ENCODE measurements at places on chromosomes 1 and 21.
A peak's percentile ranks its signal among the peaks of the same experiment; 100 is the strongest.

DNA sequence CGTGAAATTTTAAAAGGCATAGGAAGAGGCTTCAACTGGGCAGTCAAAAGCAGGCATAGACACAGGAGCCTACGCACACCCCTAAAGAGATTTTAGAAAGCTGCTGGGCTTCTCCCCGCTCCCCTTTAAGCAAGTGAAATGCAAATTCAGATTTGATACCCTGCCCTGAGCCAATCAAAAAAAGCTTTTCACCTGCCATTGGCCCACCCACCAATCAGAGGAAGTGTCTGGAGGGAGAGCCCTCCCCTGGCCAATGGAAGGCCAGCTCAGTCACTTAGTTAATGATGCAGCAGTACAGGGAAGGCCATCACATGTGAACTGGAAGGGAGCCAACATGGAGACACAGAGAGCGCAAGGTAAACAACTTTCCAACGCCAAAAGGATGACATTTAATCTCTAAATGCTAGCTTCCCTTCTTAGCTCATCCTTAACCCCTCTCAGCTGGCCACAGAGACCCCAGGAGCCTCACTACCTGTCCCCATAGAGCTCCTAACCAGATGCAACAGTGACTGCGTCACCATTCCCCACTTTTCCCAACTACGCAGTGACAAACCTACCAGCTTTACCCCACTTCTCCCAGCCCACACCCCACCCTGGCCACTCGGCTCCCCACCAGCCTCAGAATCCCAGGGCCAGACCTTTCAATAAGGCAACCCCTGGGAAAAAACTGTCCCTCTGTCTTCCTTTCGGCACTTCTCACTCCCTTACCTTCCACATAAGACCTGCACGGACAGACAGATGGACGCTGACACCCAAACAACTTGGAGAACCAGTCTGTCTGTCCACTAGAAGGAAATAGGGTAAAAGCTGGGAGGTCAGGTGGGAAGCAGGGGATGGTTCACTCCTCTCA, 71.0 kb downstream of the CD46 start:
- ATAC-seq, result peak; percentile 42

- no peak for ATAC-seq
Observed at GRCh38 chr1:118659646-118660045, 328.5 kb downstream of the TBX15 start.

DNA sequence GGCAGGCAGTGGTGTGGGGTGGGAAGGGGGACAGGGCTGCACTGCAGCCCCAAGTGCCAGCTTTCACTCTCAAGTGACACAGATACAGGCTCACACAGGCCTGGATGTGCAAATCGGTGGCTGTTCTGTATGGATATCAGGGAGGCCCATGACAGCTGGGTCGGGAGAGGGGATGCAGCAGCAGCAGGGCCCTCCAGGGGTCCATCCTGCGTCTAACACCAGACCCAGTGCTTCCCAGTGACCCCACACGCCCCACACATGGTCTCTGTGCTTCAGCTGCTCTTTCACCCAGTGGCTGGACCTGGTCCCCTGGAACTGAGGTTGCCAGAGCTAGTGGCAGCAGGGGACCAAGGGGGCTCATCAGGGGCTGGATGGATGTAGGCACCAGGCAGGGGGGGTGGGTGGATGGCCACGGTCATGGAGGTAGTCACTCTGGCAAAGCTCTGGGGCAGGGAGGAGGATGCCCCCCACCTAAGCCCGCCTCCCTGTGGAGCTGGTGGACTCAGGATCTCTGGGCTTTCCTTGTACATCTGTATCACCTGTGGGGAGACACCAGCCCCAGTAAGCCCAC, 13.9 kb downstream of the BTBD19 start:
- no peak for ATAC-seq

DNA sequence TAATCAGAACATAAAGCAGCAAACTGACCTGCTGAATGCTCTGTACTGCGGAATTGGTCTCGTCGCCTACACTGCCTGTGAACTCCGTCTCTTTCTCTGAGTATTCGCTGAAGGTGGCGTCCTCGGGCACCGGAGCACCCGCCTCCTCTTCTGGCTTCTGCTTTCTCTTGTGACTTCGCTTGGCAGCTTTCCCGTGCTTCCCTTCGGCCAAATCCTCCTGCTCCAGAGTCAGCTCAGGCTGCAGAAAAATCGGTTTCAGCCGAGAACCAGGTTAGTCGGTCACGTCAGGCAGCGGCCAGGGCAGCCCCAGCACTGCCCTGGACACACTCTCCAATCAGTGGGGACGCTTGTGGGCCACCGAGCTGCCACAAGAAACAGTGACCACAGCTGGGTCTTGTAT, 35.8 kb upstream of the RIPK4 start:
- no peak for ATAC-seq

Data from activated CD4-positive, CD25-positive, alpha-beta regulatory T cell treated with anti-CD3 and anti-CD28 coated beads, Interleukin-2, amount 50 U/mL, for 24 hours (primary cell).